ENCODE measurements at places on chromosomes 6 and 20.

DNA sequence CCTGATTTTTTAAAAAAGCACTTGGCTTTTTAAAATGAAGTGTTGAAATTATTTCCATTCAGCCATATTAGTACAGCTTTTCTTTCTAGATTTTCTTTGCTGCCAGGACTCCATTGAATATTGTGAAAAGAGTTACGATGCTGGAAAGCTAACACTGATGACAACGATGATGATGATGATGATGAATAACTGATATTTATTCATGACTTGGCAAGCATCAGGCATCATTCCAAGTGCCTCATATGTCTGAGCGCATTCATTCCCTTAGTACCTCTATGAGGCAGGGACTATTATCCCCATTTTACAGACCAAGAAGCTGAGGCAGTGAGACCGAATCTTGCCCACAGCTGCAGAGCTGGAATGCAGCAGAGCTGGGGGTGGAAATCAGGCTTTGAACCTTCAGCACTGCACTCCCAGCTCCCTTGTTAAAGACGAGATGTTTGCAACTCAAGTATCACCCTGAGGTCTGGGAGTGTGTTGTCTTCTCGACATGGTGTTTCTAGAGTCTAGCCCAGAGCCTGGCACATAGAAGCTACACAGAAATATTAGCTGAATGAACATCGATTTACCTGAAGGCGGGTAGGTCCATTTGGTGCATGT is 85.5 kb upstream of the FRMD1 start:
- DNase-seq = no peak

DNA sequence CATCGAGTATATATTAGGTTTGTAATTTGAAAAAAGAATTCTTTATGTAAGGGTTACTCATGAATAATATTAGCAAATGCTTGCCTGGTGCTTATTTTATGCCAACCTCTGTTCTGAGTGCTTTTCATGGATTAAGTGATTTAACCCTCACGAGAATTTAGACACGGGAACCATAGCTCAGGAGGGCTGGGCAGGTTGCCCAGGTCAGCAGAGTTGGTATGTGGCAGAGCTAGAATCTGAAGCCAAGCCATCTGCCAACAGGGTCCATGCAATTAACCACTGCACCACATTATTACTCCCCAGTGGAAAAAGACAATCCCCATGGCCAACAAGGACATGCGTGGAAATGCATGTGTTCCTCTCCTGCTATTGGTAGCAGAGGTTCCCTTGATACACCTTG is 345.6 kb downstream of the CDC5L start:
- no peak for DNase-seq

DNA sequence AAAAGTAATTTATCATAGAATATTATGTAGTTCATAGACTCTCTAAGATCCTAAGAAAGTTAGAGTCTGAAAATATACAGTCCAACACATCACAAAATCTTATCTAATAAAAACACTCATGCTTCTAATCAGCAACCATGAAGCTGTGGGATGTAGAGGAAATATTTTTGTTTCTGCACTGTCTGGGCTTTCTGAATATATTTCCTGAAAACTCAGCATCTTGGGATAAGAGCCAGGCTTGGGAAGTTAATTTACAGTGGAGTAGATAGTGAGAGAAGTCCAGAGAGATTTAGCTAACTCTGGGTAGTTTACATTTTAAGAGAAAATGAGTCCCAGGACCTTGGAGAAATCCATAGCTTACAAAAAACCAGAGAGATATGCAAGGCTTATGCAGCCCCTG is 150.4 kb upstream of the BMP5 start:
- DNase-seq = no peak

GRCh38 chr6:1669996-1670395 is 60.3 kb downstream of the FOXC1 start:
- DNase-seq = no peak

- no peak for DNase-seq
These were observed 287.0 kb upstream of the STXBP5 start for GRCh38 chr6:146917182-146917581.

DNA sequence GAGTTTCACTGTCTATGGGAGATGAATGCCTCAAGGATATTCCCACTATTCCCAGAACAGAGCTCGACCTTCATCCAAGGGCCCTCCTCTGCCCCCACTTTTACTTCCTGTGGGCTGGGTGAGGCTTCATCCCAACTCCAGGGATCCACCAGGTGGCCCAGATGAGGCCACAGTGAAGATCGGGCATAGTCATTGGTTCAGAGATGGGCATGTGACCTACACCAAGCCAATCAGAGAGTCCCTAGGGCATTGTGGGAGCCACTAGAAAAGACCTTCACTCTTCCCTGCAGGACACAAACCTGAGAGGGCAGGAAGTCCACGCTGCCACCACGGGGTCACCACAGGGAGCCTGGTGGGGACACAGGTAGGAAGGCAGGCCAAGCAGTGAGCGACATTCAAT is 72.9 kb upstream of the SLC22A16 start:
- no peak for DNase-seq

DNA sequence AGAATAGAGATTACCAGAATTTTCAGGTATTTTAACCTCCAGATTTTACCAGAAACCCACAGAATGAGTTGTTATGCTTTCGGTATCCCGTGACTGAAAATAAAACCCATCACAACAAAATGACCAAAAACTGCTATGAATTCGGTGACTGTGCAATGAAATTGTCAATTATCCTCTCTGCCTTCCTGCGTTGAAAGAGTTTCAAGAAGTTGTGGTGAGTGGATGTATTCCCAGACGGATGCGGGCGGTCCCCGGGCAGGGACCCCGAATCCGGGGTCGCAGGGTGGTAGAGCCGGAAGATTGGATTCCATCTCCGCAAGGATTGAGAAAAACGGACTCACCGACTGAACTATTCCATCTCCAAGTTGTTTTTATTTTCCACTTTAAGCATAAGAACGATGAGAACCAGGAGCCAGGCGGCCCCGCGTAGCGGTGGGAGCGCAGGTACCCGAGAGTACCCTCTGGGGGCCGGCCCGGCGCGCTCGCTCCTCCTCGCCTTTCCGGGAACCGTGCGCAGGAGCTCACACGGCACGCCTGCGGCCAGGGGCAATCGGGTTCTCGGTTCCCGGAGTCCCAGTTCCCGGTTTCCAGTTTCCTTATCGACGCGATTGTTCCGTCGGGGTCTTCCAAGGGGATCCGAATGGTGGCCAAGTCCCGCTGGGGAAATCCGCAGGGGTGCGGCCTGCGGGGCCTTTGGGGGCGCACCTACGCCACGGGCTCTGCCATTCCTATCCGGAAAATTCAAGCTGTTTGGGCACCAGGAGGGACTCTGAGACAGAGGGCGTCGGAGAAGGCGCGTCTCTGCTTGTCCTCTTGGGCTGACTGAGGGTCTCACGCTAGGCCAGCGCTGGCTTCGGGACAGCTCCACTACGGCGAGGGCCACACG is 104.9 kb upstream of the PRDM1 start:
- DNase-seq = no peak

DNA sequence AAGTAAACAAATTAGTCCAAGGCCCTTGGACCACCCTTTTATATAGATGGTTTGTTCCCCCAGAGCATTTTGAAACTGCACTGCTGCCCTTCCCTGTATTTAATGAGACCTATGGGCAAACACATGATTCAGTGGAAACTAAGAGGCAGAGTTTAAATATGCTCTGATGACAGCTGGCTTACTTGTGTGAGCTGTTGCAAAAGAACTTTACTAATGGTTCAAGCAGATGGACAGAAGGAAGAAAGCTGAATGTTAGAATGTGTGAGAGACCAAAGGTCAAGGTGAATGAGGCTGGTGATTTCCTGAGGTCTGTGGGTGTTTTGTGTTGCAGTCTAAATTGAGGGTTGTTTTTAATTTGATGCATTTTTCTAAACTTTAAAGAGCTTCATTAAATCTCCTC is 123.0 kb upstream of the CEP162 start:
- no peak for DNase-seq

GRCh38 chr6:47032974-47033765 is 9.0 kb downstream of the ADGRF1 start:
- DNase-seq = no peak

GRCh38 chr6:13427801-13428582 is 59.4 kb downstream of the GFOD1 start:
- no peak for DNase-seq

DNA sequence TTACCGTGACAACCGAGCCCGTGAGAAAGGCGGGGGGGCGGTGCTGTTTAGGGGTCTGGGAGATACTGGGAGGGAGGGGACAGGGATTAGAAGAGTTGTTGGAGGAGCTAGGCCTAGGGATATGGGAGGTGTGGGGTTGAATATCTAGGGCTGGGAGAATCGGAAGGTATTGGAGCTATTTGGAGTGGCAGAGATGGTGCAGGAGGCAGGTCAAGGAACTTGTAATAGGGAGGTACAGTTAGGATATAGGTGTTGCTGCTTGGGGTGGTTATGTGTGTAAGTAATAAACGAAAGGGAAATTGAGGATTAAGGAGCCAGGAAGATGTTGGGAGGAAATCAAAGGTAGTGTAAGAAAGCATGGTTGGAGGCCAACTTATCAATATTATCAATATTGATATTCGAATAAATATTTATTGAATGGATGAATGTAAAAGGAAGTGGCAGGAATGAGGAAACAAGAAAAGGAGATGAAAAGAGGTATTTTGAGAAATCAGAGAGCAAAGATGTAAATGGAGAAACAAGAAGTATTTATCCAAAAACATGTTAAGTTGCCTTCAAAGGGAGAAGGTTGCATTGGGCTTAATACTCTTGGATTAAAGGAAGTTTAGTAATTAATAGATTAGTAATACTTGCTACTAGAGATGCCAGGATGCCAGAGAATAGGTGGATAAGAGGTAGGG is 602 bp downstream of the PPP1R11 start:
- no peak for DNase-seq

DNA sequence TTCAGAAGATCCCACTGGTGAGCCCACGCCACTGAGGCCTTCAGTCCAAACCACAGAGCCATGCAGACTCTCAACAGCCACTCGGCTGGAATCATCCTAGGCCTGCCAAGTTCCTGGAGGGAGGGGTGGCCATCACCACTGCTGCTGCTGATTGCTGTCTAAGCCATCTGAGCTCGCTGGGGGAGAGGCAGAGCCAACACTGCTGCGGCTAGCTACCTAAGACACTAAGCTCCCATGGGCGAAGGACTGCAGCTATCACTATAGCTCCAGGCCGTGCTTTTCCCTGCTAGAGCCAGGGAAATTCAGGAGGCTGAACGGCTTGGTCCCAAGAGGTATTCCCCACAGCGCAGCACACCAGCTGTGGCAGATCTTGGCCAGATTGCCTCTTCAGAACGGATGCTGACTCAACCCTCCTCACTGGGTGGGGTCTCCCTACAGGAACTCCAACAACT is 73.6 kb downstream of the TBC1D32 start:
- DNase-seq = no peak

GRCh38 chr6:10956776-10957175 is 69.9 kb downstream of the SYCP2L start:
- no peak for DNase-seq

GRCh38 chr6:108883172-108883571 is 35.0 kb downstream of the ARMC2 start:
- no peak for DNase-seq

DNA sequence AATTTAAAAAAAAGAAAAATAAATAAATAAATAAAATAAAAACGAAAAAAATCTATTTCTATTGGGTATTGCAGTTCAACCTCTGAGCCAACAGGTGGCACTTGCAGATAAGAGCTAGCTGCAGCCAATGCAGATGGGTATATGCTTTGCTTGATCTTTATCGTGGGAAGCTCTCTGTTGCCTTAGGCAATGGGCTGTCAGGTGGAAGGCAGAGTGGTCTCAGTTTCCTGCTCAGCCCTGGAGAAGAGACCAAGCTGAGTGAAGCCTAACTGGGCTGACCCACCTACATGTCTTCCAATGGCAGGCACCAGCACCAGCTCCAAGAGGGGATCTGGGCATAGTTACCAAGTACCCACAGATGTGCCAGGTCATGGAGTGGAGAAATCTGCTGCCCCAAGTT is 95.0 kb downstream of the AK9 start:
- DNase-seq = no peak

- DNase-seq = no peak
These were observed 226.8 kb upstream of the HS3ST5 start for GRCh38 chr6:114569669-114570068.

DNA sequence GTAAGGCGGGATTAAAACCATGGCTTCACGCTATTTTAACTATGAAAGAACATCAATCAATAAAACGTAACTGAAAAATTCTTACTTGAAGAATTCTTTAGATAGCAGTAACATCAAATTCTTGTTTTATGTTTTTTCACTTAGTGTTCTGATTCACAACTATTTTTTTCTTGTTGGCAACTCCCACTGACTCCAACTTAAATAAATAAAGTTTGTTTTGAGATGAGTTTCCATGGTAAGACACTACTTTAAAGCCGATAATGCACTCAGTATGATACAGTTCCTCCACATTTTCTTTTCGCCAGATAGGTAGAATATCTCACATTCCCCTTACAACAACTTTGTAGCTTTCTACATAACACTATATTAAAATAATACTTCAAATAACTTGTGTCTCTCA is 33.1 kb upstream of the CNKSR3 start:
- no peak for DNase-seq

DNA sequence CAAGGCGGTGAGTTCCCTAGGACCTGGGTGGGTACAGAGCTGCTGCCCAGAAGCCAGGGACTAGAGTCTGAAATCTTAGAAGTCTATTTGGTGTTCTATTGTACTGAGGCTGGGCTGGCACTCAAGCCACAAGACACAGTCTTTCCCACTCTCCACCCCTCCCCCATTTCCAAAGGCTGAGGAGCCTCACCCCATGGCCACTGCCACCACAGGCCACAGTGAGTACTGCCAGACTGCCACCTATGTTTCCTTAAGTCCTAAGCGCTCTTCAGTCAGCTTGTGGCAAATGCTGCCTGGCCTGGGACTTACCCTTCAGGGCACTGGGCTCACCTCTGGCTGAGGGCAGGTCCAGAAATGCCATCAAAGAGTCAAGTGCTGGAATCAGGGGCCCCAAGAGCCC is 469.3 kb downstream of the HAO1 start:
- no peak for DNase-seq

DNA sequence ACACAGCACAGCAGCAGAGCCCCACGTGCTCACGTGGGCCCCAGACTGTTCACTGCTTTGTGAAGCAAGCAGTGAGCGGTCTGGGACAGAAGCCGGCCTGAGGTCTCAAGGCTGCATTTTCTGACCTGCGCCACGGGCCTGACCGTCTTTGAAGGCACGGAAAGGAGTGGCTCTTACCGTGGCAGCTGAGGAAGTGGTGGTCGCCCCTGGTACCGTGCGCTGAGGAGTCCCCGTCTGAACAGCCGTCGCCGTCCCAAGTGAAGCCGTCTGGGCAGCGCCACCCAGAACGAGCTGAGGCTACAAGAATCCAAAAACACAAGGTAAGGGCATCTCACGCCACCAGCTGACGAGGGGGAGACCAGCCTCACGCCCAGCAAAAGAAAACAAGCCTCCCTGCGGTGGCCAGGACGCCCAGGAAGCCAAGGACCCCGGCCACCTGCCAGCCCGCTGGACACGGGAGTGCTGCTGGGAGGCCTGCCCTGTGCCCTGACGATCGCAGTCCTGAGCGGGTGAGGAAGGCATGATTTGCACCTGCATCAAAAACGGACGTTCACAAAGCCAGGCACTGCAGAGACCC is 55.7 kb downstream of the TAF4 start:
- DNase-seq = no peak

- no peak for DNase-seq
These were observed 3.5 kb downstream of the NUP153 start for GRCh38 chr6:17703256-17703694.

- DNase-seq = no peak
These were observed 8.7 kb upstream of the HLA-E start for GRCh38 chr6:30480536-30481156.

All from NCI-H2107 (cell line).